ENCODE measurements at places on chromosomes 16 and 17.

DNA sequence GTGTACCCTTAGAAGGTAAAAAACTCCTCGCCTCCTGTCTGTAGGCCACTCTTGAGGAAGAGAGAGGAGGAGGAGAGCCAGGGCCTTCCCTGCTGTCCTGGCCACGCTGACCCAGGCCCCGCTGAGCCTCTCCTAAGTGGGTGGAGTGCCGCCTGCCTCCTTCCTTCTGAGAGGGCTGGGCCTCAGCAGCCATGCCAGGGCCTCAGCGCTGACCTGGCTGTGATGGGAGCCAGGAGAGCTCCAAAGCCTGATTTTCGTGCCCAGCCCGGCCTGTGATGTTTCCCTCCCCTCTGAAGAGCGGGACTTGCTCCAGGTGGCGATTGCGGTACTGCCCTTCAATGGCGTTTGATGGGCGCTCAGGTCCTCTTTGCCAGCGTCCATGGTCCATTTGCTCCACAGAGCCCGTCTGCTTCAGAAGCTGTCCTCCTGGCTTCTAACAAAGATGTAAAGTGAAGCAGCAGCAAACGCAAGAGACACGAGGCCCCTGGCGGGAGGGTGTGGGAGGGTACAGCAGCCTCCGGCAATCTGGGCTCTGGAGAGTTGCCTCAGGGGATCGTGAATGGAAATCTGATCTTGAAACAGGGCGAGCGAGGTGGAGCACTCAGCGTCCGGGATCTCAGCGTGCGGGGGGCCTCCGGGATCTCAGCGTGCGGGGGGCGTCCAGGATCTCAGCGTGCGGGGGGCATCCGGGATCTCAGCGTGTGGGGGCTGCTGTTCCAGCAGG lies 93.5 kb downstream of the NPIPB11 start:
- no peak for DNase-seq

DNA sequence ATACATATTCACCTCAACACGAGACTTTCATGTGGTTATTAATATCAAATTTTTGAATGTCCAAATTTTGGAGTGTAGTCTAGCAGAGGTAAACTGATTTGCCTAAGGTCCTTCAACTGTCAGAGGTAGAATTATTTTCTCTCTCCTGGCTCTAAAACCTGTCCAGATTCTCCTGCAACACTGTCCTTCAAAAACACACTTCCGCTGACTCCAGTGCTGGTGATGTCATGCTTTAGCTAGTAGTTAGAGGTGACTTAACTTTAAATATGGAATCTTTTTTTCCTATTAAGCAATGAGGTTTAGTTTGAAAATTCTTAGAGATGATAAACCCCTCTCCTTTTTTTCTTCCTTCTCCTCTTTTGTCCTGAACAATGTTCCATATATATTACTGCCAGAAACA lies 10.8 kb upstream of the CBLN1 start:
- DNase-seq: no peak

DNA sequence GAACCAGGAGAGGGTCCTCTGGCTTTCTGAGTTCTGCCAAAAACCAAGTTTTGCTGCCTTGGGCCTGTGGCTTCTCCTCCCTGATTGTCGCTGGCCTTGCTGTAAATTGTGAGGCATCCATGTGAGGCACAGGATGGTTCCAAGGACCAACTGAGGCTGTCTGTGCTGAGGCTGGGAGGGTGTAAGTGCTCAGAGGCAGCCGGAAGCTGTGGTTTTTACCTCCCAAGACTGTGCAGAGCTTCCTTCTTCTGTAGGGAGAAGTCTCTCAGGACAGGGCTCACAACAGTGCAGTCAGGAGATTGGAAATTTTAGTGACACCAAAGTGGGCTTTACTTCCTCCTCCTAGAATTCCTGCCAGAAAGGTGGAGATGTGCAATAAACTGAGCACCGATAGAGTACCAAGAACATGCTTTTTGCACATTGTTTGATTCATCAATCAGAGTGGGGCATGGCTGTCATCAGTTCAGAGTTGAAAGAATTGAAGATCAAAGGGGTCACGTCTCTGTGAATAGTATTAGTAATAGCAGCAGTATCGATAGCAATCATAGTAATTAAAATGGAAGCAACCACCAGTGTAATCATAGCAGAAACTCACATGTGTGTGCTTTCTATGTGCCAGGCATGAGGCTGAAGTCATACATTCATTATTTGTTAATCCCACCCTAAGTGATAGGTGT lies 467.1 kb downstream of the WWOX start:
- DNase-seq: peak; percentile 36

DNA sequence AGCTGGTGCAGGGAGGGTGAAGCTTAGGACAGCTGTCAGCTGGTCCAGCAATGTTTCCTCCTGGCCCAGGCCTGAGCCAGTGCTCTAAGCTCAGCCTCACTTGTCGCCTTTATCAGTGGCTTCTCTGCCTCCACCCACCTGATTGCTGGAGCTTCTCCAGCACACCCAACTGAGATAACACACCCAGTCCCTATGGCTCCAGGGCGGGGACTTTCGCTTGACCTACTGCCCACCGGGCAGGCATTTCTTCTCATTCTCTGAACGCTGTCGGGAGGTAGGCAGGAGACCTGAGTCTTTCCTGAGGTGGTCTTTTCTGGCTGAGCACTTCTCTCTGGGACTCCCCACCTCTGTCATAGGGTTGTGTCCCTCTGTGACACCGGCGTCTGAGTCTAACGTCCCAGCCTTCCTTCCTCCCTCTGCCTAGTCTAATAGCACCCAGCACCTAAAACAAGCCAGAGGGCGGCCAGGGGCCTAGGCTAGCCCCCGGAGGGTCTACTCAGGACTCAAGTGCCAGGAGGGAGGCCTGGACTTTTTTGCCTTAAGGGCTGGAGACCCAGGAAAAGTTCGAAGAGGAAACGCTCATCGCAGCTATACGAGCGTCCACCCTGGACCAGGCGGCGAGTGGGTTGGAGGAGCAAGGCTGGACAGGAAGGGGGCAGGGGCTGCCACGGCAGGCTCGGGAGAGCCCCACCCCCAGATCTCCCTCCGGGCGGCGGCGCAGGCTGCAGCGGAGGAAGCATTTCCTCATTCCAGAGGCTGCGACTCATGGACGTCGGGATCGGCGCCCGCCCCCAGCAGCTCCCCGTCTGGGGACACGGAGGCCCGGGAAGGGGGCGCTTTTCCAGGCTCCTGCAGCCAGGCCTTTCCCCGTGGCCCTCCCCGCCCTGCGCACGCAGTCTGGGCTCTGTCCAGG lies 756 bp downstream of the TAX1BP3 start:
- no peak for DNase-seq

DNA sequence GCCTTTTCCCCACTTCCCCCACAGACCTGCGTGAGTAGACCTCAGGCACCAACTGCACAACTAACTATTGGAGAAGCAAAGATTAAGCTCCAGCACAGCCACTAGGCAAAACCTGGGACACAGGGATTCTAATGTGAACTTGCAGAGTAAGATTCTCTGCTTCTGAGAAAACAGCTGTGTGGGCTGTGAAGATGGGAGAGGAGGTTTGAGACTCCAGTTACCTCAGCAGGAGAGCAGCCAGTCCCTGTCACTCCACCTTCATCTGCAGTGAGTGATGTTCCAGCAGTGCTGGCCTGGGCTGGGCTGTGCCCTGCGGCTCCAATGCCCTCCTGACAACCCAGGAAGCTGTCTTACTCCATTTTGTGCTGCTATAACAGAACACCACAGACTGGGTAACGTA lies 18.0 kb upstream of the ABAT start:
- DNase-seq: no peak

GRCh38 chr17:2289878-2290478 lies 13.6 kb downstream of the SMG6 start:
- no peak for DNase-seq

- DNase-seq: no peak
Observed at GRCh38 chr16:15575293-15576049, 67.5 kb downstream of the MARF1 start.

DNA sequence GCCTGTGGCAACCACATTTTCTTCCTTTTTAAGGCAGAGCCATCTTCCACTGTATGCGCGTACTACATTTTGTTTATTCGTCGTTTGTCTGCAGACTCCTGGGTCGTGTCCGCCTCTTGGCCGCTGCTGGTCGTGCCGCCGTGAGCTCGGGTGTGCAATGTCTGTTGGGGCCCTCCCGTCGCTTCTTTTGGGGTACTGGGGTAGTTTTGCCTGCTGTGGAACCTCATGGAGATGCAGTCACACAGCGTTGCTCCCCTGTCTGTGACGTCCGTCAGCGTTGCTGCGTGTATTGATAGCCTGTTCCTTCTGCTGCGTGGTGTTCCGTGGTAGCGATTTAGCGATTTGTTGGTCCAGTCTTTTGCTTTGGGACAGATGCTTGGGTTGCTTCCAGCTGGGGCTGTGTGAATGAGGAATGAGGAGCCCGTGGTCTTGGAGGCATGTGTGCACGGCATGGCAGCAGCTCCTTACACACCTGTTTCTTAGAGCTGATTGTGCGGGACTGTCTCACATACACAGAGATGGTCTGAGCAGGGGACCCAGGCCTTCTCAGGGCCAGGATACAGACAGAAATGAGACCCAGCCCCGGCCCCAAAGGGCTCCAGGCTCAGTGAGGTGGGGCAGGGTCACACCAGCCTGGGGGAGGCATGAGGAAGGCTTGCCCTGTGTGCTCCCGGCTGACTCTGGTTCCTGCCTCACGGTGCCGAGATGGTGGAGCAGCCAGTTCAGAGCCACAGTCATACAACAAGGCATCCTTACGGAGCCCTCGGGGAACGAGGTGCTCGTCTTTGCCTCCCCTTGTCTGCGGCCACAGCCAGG lies 78.4 kb upstream of the GSE1 start:
- DNase-seq: no peak

- DNase-seq: peak; percentile 78
Observed at GRCh38 chr17:67475161-67475937, 98.3 kb downstream of the PITPNC1 start.

DNA sequence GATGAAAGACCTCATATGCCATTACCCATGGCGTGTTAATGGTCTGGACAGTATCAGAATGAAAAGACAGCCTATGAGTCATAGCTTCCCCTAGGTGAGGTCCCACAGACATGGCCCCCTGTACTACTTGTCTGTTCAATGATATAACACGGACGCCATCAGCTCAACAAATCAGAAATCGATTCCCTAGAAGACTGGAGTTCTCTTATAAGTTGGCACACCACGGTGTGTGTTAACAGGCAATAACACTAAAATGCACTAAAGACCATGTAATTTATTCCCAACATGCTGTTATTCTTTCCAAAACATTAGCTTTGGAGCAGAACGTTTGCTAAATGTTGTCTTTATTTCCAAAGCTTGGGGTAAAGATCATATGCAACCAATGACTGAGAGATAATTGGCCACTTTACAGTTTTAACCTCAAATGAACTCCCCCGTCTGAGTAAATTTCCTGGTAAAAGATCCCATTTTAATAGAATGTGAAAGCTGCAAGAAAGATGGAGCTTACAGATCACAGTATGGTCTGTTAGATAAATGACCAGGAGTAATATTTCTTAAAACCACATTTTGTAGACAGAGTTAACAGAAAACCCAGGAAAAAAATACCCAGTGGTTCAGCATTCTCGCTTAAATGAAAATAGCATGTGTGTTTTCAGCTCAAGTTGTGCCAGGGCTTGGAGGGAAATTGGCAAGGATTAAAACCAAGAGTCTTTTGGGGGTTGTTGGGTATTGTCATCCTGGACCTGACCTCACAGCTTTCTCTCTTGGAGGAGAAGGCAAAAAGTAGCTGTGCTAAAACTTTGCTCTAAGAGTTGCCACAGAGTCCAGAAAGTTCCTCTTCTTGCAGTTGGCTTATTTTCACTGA lies 65.9 kb downstream of the PCTP start:
- no peak for DNase-seq

GRCh38 chr17:79066963-79067362 lies 7.7 kb upstream of the ENGASE start:
- no peak for DNase-seq

- no peak for DNase-seq
Observed at GRCh38 chr16:64426131-64426666, 695.7 kb downstream of the CDH11 start.

DNA sequence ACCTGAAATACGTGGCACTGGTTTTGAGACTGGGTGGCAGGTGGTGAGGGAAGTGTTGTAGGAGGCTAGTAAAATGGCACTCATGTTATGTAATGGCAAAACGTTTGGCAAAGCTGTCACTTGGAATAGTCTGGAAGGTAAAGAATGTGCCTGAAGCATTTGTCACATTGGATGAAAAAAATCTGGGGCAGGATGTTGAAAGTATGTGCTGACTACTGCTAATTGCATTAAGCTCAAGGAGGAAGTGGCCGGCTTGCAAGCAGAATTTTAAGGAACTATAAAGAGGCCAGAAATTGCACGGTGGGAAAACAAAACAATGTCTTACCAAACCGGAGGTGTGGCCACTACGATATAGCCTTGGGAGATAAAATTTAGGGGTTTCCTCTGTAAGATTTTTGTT lies 26.6 kb upstream of the NLRP1 start:
- DNase-seq: no peak

- no peak for DNase-seq
Observed at GRCh38 chr17:6492892-6493674, 48.8 kb downstream of the PIMREG start.

- DNase-seq: no peak
Observed at GRCh38 chr17:59275618-59276017, 55.3 kb downstream of the GDPD1 start.

GRCh38 chr16:20359997-20360396 lies 7.5 kb upstream of the UMOD start:
- no peak for DNase-seq

DNA sequence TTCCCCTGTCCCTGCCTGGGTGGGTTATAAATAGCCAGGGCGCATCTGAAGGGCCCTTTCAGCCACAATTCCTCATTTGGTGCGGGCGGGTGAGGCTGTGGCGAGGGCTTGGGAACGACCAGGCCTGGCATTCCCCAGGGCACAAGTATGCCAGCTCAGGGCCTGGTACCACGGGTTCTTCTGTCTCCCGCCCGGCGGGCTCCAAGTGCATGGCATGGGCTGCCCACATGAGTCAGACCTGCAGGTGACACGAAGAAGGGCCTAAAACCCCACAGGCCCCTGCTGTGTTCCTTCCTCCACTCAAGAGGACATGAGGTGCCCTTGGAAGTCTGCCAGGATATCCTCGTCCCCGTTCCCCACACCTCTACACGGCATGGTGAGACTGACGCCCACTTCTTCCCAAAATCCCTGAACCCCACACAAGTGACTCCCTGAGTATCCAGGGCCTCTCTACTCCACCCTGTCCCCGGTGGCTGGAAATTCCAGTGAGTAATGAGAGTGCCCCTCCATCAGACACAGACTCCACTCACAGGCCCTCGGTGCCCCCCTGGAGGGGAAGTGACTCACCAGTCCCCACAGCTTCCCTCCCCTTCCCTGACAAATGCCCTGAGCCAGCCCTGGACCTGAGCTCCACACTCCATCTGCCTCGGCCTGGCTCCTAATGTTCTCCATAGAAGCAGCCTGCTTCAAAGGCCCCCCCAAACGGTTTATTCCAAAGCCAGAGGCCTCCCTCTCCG lies 68.8 kb downstream of the ABR start:
- no peak for DNase-seq

Data from thymus (tissue), 14 donors.